Stimulated activated CD4-positive, alpha-beta T cell treated with anti-CD3 and anti-CD28 coated beads, Interleukin-1b, Interleukin-23, amount 100 ng/mL, for 24 hours (primary cell): ENCODE measurements at places on chromosomes 1 and 21.

DNA sequence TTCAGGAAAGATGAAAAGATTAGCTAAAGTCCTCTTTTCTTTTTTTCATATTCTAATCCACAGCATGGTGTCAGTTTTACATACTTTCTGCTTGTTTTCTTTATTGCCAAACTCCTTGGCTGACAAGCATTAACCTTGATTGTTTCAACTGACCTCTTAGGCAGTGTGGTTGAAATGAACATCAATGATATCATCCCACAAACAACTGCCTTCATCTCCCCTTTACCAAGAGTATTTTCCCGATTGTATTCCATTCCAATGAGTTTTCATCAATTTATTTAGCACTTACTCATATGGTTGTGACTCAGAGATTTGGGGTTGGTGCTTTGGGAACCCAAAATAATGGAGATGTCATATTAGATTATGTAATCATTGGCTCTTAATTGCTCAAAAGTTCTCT, 71.8 kb downstream of the SPAG17 start:
- no peak for DNase-seq

- DNase-seq = no peak
Observed at GRCh38 chr1:237976331-237976730, 85.6 kb upstream of the ZP4 start.

GRCh38 chr1:54703471-54703870, 12.2 kb upstream of the TTC4 start:
- no peak for DNase-seq

DNA sequence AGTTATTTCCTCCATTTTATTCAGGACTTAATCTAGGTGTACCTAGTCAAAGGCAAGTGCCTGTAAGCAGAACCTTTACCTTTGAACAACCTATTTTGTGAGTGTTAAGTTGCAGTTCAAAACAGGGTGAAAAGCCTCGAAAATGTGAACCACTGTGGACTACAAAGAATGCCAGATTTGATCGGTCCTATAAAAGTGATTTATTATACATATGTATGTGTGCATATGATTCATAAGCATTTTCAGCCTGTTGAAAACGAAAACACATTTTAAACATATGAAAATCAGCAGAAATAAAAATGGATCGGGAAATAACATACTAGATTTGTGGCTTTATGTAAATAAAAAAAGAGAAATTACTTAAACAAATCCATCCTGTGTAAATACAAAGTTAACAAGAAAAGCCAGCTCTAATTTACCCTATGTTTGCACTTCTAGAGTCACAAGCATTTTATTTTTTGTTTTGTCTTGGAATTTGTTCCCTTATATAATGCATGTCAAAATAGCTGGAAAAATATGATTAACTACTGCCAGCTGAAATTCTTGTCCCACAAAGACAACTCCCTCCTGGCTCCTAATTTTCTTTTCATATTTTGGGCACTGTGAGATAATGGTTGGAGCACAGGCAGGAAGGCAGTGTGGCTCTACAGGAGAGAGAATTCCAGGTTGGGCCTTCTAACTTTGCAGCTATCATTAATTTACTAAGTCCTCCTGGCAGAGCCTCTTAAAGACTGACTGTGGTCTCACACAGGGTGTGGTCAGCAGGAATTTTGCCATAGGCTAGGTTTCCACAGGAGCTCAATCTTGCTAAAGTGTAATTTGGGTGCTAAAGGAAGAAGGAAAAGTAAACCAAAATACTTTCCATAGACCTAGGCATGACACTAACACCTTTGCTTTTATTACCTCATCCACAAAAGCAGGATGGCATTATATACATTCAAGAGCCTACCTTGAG, 70.2 kb upstream of the CDC42BPA start:
- no peak for DNase-seq

- no peak for DNase-seq
Observed at GRCh38 chr21:15140321-15141019, 75.7 kb upstream of the NRIP1 start.

DNA sequence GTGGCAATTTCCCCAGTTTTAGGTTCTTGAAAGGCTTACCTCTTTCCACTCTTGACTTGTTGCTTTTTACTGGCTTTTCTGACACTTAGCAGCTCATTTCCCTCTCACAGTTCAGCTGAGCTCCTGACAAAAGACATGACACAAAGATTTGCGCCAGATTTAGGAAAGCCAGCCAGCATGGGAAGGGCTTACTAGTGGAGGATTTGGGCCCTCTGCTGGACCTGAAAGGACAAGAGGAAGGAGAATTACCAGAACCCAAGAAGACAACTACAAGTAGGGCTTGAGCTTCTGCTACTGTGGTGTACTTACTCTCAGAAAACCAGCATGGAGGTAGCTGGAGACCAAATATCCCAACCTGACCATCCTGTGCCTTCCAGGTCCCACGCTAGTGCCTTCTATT, 784.5 kb downstream of the BRINP3 start:
- DNase-seq = no peak

DNA sequence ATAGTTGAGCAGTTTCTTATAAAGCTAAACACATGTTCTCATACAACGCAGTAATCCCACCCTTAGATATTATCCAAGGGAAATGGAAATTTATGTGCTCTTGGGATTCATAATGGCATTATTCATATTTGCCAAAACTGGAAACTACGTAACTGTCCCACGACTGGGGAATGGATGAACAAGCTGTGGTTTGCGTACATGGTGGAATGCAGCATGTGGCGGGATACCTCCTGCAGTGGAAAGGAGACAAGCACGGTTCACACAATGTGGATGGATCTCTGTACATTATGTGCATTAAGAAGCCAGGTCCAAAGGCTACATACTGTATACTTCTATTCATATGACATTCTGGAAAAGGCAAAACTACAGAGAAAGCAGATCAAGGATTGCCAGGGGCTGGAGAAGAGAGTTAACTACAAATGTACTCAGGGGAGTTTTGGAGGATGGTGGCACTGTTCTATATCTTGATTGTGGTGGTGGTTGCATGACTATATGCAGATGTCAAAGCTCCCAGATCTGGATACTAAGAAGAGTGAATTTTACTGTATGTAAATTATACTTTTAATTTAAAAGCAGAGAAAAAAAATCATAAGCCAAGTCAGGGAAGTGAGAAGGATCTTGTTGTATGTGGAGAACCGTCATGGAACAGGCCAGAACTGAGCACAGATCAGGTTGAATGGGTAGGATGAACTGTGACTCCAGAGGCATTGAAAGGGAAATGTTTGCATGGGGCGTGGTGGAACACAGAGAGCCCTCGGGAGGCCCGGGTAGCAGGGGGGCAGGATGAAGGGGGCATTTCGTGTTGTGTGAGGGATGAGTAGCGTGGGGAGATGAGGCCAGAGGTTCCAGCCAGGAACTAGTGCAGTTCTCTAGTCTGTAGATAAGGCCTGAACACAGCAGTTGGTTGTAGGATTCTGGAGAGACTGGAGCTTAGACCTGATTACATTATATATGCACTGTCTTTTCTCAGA, 90.7 kb downstream of the GALNT2 start:
- DNase-seq = no peak
